ENCODE measurements at places on chromosomes 1 and 21.
A peak's percentile ranks its signal among the peaks of the same experiment; 100 is the strongest.

- no peak for DNase-seq
Measured at GRCh38 chr1:215181518-215181917, 99.0 kb downstream of the KCNK2 start.

GRCh38 chr1:192904438-192904895, 95.6 kb downstream of the RGS2 start:
- DNase-seq, result peak; percentile 76

- DNase-seq, result no peak
Measured at GRCh38 chr1:211017075-211017718, 116.8 kb downstream of the KCNH1 start.

DNA sequence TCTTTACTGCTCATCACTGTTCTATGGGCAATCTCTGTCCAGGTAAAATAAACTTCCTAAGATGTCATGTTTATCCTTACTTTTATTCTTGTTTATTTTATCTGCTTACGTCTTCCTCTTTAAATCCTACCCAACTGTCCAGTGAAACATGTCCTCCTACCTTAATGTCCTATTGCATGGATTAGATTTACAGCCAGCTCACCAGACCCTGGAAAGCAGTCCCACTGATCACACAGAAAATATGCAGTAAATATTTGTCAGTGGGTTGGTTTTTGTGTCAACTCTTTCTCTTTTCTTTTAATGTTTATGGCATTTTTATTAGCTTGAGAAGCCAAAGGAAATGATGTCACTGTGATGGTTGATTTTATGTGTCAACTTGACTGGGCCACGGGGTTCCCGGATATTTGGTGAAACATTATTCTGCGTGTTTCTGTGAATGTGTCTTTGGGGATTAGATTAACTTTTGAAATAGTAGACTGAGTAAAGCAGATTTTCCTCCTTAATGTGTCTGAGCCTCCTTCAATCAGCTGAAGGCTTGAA, 258.3 kb downstream of the SRGAP2C start:
- no peak for DNase-seq

- DNase-seq, result no peak
Measured at GRCh38 chr21:46448108-46448507, 10.6 kb upstream of the DIP2A start.

GRCh38 chr1:215887627-215888026, 320.5 kb downstream of the KCTD3 start:
- no peak for DNase-seq

- DNase-seq, result peak; percentile 9
Measured at GRCh38 chr1:83508485-83509151, 490.3 kb downstream of the TTLL7 start.

GRCh38 chr1:20138961-20139550, at the start of gene PLA2G2F:
TSS of gene PLA2G2F (plus strand) at chr1:20139323. CDS start at chr1:20139428, 105 bp downstream.
- DNase-seq, result no peak

DNA sequence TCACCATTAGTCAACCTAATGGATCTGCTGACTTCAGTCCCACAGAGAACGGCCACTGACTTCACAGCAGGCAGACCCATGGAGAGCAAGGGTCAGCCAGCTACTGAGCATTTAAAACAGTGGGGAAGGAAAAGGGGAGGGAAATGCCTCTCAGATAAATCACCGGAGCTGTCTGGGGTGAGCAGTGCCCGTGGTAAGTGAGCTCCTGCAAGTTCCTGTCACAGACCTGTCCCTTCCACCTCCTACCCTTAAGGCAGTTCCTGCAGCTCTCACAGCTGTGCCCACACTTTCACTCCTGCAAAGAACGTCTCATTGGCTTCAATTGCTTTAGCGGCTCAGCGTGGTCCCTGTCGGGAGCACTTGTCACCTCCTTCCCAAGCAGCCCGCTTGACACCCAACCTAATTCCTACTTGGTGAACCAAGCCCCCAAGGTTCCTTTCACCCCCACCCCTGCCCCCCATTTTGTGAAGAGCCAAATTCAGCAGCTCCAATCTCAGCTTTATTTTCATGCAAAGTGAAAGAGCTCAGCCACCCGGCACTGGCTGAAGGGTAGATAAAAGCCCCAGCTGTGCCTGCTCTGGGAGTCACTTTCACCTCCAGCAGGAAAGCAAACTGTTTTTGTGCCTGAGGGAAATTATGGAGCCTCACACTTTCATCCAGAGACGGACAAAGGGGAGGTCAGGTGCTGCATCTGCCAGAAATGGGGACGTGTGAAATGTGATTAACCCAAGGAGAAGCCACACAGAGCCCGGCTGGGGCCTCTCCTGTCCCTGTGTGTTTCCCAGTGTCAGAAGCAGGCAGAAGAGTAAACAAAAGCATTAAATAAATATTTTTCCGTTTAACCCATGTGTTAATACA, 306.2 kb downstream of the TTLL7 start:
- DNase-seq, result peak; percentile 31

DNA sequence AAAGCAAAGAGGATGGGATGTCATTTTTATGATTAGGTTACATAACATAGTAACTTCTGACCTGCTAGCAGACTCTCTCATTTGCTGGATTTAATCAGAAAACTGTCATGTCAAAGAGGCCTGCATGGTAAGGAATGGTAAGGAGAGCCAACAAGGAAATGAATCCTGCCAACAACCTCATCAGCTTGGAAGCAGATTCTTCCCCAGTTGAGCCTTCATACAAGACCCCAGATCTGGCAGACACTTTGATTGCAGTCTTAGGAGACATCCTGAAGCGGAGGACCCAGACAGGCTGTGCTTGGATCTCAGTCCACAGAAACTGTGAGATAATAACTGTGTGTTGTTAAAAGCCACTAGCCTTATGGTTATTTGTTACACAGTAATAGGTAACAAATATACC, 27.6 kb upstream of the MARK1 start:
- DNase-seq, result no peak

GRCh38 chr1:43286115-43286514, 734 bp upstream of the C1orf210 start:
- no peak for DNase-seq

- DNase-seq, result peak; percentile 25
Measured at GRCh38 chr1:201941420-201942128, 4.8 kb downstream of the LMOD1 start.

All from kidney glomerular epithelial cell (primary cell).